ENCODE measurements at places on chromosomes 3 and 15. TPM values are rescaled to one million over a fixed set of nuclear protein-coding genes. Genes with fewer than 3 reads are reported as not detected.

The GCNT3 gene
- 1.1 TPM for polyA plus RNA-seq

The PCOLCE2 gene
- polyA plus RNA-seq = 5.1 TPM

The PYGO1 gene
- 13.5 TPM for polyA plus RNA-seq

The EFCC1 gene
- polyA plus RNA-seq = 2.3 TPM

The IQCH gene
- 7.8 TPM for polyA plus RNA-seq

The GRAMD1C gene
- polyA plus RNA-seq = 23.5 TPM

The DOCK3 gene
- polyA plus RNA-seq = 2.1 TPM

The OCA2 gene
- polyA plus RNA-seq = 9.9 TPM

The GOLGA8J gene
- 2.5 TPM for polyA plus RNA-seq

The SLC6A6 gene
- polyA plus RNA-seq = 16.7 TPM

The EHD4 gene
- 17.5 TPM for polyA plus RNA-seq

The PLSCR4 gene
- polyA plus RNA-seq = 18.2 TPM

The TGM5 gene
- polyA plus RNA-seq = not detected

The LRRC2 gene
- 1.4 TPM for polyA plus RNA-seq

The MAGEL2 gene
- polyA plus RNA-seq = 4.6 TPM

The CFAP91 gene
- 28.0 TPM for polyA plus RNA-seq

The TP63 gene
- polyA plus RNA-seq = 2.0 TPM

The UPK1B gene
- polyA plus RNA-seq = 7.1 TPM

The TUSC7 gene
- polyA plus RNA-seq = not detected

The SAXO2 gene
- 4.4 TPM for polyA plus RNA-seq

The GPR27 gene
- 8.2 TPM for polyA plus RNA-seq

The DPP8 gene
- 37.1 TPM for polyA plus RNA-seq

The TMEM207 gene
- 24.0 TPM for polyA plus RNA-seq

The CHL1 gene
- 15.9 TPM for polyA plus RNA-seq

The FHIT gene
- polyA plus RNA-seq = 22.3 TPM

The GATA2 gene
- polyA plus RNA-seq = 33.8 TPM

The AZI2 gene
- 77.4 TPM for polyA plus RNA-seq

The ITIH1 gene
- polyA plus RNA-seq = not detected

The CACNA2D3 gene
- 1.6 TPM for polyA plus RNA-seq

The ANKUB1 gene
- polyA plus RNA-seq = not detected

The LSAMP gene
- 12.8 TPM for polyA plus RNA-seq

The ACKR4 gene
- 3.1 TPM for polyA plus RNA-seq

The MEF2A gene
- 55.1 TPM for polyA plus RNA-seq

The NECTIN3 gene
- polyA plus RNA-seq = 36.7 TPM

The GREM1 gene
- 0.58 TPM for polyA plus RNA-seq

The PLSCR2 gene
- polyA plus RNA-seq = 1.2 TPM

The CXCR6 gene
- 0.86 TPM for polyA plus RNA-seq

The KLHL6 gene
- polyA plus RNA-seq = 1.7 TPM

The BFSP2 gene
- polyA plus RNA-seq = 0.13 TPM

The PODXL2 gene
- 50.7 TPM for polyA plus RNA-seq

The LRRC58 gene
- 22.0 TPM for polyA plus RNA-seq

The DNAH12 gene
- polyA plus RNA-seq = 1.7 TPM

The LRTM1 gene
- polyA plus RNA-seq = not detected

The CPEB1 gene
- 2.3 TPM for polyA plus RNA-seq

The LOXL1 gene
- polyA plus RNA-seq = 92.2 TPM

The ABHD6 gene
- 12.7 TPM for polyA plus RNA-seq

The RETNLB gene
- polyA plus RNA-seq = not detected

The GPR156 gene
- polyA plus RNA-seq = 3.3 TPM

The HHATL gene
- polyA plus RNA-seq = 0.54 TPM
